ENCODE measurements at places on chromosomes 3 and 15.

GRCh38 chr3:61736506-61736905, 175.1 kb downstream of the PTPRG start:
- no peak for DNase-seq

- no peak for DNase-seq
These were observed 24.8 kb downstream of the PEX5L start for GRCh38 chr3:180011927-180012326.

DNA sequence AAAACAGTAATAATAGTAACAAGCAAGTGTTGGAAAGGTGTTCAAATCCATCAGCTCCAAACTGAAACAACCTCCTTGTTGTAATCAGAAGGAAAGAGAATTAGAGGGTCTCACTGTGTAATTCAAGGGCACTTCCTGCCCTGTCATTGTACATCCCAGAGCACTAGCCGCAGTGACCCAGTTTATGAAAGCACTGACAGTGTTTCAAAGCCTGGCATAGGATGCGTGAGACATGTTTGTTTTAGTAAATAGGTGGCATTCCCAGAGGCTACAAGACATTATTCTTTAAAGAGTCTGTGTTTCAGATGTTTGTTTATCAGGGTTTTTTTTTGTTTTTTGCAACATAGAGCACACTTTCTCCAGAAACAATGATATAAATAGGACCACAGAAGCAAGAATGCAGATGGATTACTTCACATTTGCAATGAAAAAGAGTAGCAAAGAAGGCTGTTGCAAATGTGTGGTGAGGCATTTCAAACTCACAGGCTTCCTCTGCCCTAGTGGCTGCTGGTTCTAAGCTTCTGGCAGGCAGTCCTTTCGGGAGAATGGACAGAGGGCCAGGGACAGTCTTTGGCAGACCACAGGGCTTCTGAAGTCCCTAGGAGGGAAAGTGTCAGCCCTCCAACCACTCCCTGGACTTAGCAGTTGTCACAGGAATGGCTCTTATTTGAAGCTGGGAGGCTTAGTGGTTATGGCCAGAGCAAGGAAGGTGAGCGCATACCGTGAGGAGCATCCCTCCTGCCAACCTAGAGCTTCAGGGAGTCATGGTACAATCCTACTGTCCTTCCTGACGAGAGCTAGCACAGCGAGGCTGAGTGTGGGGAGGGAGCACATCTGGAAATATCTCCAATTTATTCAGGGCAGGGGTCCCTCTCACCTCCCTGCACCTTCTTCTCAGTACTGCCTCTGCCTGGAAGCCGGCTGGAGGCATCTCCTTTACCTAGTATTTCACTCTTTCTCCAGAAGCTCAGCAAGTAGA, 31.4 kb upstream of the TIPARP start:
- peak; percentile 31 for DNase-seq

DNA sequence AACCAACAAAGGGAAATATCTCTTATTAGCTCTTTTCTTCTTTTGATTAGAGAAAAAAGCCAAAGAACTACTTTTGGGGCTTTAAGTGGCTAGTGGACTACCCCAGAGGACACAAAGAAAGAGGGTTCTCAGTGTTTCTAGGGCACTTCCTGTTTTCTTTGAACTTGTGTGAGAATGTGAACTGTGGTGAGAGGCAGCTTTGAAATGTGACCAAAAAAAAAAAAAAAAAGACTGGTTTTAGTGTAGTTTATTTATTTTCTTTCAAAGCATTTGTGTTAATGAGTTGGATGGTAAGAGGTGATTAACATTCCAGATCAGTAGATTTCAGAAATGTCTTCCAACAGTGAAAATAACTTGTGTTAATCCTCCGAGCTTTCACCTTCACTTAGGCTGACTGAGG, 32.4 kb downstream of the SELENOT start:
- no peak for DNase-seq

DNA sequence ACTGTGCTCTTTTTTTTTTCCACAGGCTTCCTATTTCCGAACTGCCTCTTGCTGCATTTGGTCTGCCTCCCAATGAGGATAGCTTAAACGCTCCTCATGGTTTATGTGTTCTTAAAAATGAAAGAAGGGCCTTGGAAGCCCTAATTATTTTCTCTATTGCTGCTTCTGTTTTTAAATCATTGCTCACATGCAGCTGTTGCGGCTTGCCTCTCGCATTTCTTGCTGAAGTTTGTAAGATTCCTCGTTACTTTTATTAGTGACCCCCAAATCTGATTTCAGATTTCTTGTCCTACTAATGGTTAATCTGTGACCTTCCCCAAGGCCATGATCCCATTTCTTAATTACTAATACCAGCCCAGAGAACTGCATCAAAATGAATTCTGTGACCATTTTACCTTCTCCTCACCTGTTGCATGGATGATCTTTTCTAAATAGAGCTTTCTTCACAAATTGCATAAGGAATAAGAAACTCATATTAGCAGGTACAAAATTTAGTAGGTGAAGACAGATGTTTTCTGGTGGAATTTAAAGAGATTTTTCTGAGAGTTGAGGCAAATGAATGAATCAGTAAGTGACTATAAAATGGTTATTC, 1.8 kb downstream of the UBE2E1 start:
- peak; percentile 57 for DNase-seq

- DNase-seq: no peak
These were observed 16.1 kb downstream of the BDH1 start for GRCh38 chr3:197539651-197540051.

- DNase-seq: no peak
These were observed 57.9 kb upstream of the SELENOK start for GRCh38 chr3:53949541-53949940.

- no peak for DNase-seq
These were observed 41.7 kb upstream of the SMAD3 start for GRCh38 chr15:67023517-67024313.

- DNase-seq: no peak
These were observed 1.1 kb downstream of the TP63 start for GRCh38 chr3:189632242-189632641.

DNA sequence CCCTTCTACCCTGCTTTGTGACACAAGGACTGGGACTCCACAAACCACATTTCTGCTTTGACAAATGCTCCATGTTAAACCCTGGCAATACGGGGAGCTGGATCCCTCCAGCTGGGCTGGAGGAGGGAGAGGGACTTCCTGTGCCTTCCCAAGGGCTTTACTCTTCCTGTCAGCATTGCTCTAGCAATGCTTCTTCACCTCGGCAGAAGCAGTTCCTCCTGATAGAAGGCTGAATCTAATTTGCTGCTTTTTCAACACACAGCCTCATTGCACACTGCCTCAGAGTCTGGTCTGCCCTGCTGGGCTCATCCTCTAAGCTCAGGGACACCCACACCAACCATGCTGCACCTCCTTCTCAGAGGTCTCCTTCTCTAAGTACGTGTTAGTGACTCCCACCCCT, 142.8 kb upstream of the SMAD3 start:
- DNase-seq: no peak

GRCh38 chr15:73756947-73757513, 3.9 kb upstream of the INSYN1 start:
- DNase-seq: no peak

- DNase-seq: no peak
These were observed 258.8 kb upstream of the GBE1 start for GRCh38 chr3:82020282-82020681.

- DNase-seq: no peak
These were observed 113.8 kb downstream of the IQSEC1 start for GRCh38 chr3:12959410-12959809.
